ENCODE measurements at places on chromosomes 13 and 19.

DNA sequence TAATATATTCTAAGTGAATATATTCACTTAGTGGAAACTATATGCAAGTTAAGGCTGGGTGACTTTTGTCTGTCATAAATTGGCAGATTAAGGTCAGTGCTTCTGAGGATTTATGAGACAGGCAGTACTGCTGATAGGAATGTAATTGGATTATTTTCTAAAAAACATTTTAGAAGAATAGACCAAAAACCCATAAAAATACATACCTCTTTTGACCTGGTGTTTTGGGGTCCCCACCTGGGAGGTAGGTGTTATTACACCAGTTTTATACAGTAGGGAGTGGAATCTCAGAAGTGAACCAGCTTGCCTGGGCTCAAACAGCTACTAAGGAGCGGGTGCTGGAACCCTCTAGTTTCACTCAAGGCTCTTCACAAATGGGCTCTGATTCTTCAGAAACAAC is 25.3 kb downstream of the COG3 start:
- DNase-seq: peak; percentile 23

DNA sequence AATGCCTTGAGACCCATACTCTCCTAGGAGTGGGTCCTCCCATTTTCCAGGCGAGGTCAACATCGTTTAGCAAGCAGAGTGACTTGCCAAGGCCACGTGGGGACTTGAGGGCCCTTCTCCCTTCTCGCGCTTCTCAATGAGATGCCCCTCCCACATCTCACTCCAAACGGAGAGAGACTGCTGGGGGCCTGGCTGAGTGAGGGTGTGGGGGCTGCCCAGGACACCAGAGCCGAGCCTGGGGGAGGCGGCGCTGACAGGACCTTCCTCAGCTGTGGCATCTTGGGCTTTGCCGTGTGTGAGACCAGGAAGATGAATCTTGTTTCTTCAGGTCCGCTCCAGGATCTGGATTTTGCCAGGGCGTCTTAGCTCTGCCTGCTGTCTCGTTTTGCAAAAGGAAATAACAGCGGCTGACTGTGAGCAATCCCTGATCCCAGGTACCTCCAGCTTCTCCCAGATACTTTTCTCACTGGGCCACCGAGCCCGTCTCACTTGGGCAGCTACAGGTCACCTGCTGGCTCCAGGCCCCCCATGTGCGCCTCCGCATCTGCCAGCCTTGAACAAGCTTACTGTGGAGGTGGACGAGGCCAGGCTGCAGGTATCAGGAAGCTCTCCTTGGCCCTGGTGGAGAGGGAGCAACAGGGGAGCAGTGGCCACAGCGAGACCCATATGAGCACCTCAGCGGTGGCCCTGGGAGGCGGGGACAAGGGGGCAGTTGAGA is 6.0 kb downstream of the COX6B2 start:
- no peak for DNase-seq

- DNase-seq: no peak
Observed at GRCh38 chr19:15247107-15248014, 15.1 kb upstream of the EPHX3 start.

DNA sequence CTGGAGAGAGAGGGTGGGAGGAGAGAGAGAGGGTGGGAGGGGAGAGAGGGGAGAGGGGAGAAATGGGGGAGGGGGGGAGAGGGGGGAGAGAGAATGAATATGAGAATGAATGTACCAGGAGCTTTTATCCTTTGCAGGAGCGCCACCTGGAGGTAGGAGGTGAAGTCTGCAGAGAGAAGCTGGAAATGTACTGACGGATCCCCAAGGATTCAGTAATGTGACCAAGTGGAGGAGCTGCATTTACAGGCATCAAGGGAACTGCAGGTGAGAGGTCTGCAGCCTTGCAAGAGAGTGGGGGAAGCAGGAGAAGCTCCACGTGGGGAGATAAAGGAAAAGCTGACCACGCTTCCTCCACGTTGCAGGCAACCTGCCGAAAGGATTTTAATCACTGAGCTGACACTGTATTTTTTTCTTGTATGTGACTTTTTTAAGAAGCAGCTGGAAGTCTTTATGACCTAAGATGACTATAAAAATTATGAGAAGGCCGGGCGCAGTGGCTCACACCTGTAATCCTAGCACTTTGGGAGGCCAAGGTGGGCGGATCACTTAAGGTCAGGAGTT is 33.7 kb downstream of the VSTM1 start:
- DNase-seq: peak; percentile 58

GRCh38 chr19:48310227-48310626 is 15.1 kb upstream of the EMP3 start:
- no peak for DNase-seq

DNA sequence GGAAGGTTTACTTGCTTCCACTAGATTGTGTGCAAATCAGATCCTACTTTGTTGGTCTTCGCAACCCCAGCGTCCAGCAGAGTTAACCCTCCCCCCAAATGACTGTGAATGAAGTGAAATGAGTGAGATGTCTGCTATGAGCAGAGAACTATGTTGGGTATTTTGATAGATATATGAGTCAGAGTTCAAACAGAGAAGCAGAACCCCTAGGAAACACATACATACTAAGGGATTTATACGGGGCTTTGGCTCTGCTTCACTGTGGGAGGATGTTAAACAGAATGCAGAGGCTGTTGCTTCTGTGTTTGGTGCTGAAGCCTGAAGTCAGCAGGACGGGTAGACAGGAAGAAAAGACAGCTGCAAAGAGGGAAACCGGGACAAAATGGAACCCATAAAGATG is 197.0 kb downstream of the MZT1 start:
- no peak for DNase-seq
